ENCODE measurements at places on chromosomes 1 and 21.

DNA sequence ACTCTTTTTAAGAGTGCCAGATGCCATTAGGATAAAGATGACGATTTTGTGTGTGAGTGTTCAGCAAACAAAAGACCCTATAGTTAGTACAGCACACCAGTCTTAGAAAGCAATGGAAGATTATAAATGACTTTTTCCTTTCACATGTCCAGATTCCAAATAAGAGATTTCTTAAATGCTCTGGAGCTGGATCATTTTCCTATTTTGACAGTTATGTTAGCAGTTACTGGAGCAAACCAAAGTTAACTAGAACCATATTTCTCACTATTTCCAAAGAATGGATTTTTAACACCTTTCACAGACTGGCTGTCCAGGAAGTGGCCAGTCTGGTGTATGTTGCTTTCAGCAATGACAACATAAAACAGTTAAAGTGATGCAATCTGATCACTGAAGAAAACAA, 905.8 kb upstream of the ADGRL2 start:
- no peak for DNase-seq

- no peak for DNase-seq
Measured at GRCh38 chr1:184621260-184621659, 133.4 kb downstream of the EDEM3 start.

DNA sequence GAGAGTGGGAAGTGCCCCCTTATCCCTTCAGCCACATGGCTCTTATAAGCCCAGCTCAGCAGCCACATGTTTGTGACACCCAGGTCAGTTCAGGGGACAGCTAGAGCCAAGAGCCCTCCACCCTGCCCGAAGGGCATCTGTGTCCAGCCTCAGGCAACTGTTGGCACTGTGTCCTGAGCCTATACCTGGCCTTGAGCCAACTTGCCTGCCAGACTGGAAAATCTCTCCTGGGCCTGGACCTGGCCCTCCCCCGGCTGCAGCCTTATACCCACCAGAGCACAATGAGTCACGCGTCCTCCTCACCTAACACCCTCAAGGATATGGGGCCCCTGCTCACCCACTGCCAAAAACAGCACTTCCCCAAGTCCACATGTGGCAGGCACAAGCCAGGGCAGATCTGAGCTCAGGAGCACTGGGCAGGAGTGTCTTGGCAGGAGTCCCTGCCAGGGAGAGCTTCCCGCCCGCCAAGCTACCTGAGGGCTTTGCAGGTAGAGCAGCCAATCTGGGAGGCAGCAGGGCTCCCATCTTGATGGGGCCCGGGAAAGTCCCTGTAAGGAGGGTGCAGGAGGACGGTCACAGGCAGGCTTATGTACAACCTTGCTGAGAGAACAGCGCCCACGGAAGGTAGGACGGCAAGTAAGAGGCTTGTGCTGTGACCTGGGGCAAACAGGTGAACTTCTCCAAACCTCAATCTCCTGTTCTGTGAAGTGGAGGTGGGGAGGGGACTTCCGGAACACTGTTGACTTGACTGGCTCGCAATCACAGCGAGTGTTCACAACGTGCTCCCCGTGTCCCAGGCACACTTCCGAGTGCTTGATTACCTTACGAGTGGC, 19.8 kb upstream of the HSPG2 start:
- DNase-seq, result no peak

GRCh38 chr21:24716281-24716918, 890.9 kb downstream of the MRPL39 start:
- no peak for DNase-seq

DNA sequence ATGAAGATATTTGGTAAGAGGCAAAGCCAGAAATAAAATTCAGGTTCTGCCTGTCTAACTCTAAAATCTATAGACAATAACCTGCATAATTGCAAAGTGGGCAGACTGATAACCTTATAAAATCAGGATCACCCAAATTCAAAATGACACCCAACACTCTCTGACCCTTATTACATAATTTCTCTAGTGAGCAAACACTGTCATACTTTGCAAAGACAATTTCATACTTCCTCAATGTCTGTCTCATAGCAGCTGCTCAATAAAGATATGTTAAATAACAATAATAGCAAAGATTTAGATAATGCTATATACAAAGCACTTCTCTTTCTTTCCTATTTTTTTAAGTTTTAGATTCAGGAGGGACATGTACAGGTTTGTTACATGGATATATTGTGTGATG, 118.5 kb downstream of the UCHL5 start:
- DNase-seq, result no peak

- DNase-seq, result no peak
Measured at GRCh38 chr1:205454903-205455335, 926 bp downstream of the BLACAT1 start.

DNA sequence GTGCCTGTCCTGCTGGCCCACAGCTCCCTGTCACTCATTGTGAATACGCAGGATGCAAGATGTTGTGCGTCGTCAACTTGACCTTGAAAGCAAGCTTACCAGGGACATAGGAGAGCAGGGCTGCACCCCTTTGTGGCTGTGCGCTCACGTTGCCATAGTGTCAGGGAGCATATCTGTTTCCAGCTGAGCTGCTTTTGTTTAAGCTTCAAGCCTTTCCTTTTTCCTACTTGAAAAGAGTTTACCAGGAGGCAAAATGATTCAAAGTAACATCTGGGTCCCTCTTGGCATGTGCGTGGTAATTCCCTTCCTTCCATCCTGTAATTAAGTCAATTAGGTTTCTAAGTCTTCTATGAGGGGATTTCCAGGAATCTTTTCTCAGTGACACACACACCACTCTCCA, 537.1 kb downstream of the AJAP1 start:
- DNase-seq, result no peak

- no peak for DNase-seq
Measured at GRCh38 chr1:35971601-35972000, 40.7 kb downstream of the AGO3 start.

- DNase-seq, result no peak
Measured at GRCh38 chr1:53625766-53626520, 113.0 kb downstream of the GLIS1 start.

- no peak for DNase-seq
Measured at GRCh38 chr1:17094664-17095063, 24.6 kb downstream of the PADI2 start.

- peak; percentile 12 for DNase-seq
Measured at GRCh38 chr1:11845641-11846335, 1.8 kb downstream of the NPPA start.

- DNase-seq, result no peak
Measured at GRCh38 chr1:31625561-31626222, 8.2 kb downstream of the HCRTR1 start.

DNA sequence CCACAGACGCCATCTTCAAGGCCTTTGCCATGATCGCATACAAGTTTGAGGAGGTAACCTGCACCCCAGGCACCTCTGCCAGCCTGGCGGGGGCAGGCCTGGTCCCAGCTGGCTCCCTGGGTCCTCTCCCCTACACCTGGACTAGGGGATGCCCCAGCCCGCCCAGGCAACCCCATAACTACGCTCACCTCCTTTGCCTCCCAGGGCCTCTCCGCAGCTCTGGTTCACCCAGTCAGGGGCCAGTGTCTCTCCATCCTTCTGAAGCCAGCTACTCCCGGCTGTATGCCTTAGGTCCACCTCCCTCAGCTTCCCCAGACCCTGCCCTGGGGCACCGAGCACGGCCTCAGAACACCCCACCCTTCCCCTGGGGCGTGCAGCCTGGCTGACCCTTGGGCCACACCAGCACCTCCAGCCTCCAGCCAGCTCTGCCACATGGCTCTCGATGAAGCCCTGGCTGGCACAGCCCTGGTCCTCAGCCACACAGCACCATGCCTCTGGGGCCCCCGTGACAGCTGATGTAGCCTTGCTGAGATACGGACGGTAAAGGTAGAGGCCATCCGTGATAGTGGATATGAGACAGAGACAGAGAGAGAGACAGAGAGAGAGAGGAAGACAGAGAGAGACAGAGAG, 80.4 kb upstream of the COL6A1 start:
- DNase-seq, result no peak

- no peak for DNase-seq
Measured at GRCh38 chr1:64396817-64397216, 73.1 kb upstream of the CACHD1 start.

GRCh38 chr1:229479660-229480399, 28.3 kb downstream of the NUP133 start:
- no peak for DNase-seq

DNA sequence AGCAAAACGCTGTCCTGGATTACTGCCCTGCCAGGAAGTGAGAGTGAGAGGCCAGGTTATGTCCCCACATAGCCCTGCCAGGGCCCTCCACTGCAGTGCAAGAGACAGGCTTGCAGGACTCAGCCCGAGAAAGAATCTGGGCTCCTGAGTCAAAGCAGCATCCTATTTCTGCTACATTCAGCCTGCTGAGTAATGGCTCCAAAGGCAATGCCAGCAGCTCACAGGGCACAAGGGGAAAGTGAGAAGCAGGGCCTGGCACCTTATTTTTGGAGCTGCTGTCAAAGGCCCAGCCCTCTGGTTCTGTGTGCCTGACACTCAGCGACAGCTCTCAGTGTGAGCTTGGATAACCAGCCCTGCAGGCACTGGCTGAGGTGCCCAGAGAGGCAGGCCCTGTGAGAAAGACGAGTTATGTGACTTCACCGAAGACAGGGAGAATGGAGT, 83.9 kb downstream of the DTL start:
- DNase-seq, result no peak
